ENCODE measurements at places on chromosomes 16 and 17.
A peak's percentile ranks its signal among the peaks of the same experiment; 100 is the strongest.

- no peak for DNase-seq
These were observed 244.2 kb downstream of the SNX29 start for GRCh38 chr16:12220766-12221165.

DNA sequence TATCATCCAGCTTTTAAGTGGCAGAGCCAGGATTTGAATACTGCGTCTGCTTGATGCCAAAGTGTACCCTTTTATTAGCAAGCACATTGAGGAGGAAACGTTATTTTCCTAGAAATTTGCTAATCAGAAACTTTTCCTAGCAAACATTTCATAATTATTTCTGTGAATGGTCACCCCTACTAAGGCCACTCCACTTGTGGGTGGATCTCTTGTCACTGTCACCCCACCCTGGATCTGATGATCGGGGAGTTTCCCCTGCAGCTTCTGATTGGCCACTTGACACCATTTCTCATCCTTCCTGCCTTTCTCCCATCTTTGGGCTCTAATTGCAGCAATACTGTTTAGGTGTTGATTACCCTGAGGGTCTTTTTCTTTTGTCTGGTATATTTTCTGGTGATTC lies 35.9 kb downstream of the GPRC5B start:
- no peak for DNase-seq

- DNase-seq = no peak
These were observed 46.5 kb downstream of the TEX2 start for GRCh38 chr17:64216338-64217248.

DNA sequence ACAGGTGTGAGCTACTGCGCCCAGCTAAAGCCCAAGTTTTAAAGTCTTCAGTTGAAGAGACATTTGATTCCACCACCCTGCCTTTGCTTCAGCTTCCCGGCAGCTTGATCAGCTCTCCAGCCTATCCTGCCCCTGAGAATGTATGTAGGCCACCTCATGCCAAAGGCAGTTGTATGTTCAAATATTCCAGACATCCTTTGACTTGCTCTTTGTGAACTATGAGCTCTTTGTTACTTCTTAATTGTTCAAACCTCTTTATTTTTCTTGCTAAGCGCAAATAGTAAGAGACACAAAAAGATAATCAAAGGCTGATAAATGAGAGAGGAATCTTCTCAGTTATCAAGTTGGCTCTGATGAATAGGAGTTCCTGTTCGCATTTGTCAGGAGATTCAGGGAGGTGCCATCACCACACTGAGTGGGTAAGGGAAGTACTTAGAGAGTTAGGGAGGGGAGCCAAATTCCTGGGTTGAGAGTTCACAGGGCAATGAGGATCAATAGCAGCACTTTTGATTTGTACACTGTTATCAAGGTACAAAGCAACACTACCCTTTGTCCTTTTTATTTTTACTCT lies 32.0 kb upstream of the SUPT4H1 start:
- no peak for DNase-seq

- DNase-seq = no peak
These were observed 10.1 kb upstream of the SLC25A39 start for GRCh38 chr17:44334727-44335126.

GRCh38 chr16:75854152-75854551 lies 127.9 kb upstream of the CPHXL start:
- DNase-seq = no peak

- DNase-seq = no peak
These were observed 292.8 kb downstream of the SEC14L1 start for GRCh38 chr17:77433385-77434135.

DNA sequence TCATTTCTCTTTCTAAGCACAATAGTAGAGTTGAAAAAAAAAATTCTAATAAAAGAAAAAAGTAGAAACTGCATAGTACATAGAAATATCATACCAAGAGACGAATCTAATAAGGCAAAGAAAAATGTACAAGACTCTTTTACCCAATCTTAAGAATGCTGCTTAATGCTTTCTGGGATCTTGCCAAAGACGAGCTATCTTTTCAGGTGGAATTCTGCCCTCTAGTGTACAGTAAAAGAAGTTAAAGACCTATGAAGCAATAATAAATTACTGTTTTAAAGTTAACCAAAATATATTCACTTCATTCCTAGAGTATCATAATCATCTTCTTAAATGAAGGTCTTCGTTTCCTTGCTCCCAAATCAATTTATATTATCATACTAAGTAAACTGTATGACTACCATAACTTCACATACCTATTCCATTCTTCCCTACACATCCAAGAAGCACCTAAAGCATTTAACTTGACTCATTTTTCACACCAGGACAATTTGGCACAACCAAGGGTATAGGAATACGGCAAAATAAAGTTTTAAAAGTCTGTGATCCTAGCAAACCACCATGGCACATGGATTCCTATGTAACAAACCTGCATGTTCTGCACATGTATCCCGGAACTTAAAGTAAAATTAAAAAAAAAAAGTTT lies 47.7 kb downstream of the CFDP1 start:
- DNase-seq = no peak

- no peak for DNase-seq
These were observed 1.6 kb downstream of the TMEM114 start for GRCh38 chr16:8588682-8589056.

DNA sequence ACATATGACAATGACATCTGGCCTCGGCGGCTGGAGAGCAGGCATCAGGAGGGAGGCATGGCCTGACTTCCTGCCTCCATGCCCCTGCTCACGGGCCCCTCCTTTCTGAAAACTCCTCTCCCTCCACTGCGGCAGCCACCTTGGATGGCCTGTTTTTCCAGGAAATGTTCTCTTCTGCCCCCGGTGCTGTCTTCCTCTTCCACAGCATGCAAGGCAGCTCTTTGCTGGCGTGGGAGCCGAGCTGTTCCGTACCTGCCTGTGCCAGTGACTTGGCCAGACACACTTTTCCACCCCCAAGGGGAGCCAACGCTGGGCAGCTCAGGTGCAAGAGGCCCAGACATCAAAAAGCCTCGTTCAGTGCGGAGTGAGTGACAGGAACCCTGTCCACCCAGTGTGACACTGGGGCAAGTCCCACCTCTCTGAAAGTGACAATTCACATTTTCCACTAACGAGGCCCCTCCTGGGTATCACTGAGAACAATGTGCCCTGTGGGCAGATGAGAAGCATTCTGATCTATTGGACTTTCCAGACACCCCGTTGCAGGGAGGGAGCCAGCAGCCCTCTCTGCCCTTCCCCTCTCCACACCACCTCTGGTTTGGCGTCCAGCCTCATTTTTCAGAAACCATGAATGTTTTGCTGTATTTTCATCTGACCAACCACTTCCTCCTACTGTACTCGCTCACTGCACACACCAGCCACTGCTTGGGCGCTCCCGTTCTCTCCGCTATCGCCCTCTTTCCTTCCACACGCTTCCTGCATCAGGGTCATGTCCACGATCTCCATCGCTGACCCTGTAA lies 31.2 kb downstream of the NSMCE1 start:
- peak; percentile 82 for DNase-seq

DNA sequence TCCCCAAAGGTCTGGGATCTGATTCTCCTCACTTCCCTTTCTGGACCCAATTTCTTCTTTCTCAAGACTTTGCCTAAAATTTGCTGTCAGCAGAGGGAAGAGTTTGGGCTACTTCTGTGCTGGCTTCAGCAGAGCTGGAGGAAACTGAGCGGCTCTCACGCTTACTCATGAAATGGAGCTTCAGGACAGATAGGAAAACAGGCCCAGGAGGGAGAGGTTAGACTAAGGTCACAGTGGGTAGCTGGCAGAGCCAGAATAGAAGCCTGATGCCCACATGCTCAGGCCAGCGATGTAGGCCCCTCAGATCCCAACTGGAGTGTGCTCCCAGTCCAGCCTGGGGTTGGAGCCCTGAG lies 593 bp downstream of the SLC38A7 start:
- no peak for DNase-seq

DNA sequence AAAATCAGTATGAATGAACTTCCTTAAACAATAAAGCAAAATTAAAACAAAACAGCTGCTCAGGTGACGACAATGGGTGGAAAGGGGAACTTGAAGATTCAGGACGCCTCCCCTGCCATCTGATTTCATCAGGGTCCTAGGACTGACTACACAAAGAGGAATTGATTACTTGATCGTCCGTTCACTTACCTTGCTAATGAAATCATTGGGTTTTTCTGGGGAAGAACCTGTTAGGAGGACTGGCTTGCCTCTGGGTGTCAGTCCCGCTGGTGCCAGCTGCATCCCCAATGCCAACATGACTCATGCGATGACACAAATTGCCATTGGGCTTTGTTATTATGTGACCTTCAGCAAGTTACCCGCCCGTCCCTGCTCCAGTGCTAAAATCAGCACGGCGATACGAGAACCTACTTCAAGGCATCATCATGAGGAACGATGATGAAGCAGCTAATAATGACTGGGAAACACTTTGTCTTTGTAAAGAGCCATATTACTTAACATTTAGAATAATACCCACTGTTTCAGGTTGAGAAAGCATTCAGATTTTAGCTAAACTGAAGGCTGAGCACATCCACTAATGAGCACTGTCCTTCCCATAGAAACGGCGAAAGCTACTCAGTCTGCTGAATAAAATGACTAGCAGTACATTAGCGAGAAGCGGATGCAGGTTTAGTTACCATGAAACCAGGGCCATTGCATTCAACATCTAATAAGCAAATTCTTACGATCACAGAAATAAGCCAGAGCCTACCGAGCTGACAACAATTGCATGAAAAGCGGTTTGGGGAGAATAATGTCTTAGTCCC lies 139.4 kb downstream of the ZFHX3 start:
- no peak for DNase-seq

DNA sequence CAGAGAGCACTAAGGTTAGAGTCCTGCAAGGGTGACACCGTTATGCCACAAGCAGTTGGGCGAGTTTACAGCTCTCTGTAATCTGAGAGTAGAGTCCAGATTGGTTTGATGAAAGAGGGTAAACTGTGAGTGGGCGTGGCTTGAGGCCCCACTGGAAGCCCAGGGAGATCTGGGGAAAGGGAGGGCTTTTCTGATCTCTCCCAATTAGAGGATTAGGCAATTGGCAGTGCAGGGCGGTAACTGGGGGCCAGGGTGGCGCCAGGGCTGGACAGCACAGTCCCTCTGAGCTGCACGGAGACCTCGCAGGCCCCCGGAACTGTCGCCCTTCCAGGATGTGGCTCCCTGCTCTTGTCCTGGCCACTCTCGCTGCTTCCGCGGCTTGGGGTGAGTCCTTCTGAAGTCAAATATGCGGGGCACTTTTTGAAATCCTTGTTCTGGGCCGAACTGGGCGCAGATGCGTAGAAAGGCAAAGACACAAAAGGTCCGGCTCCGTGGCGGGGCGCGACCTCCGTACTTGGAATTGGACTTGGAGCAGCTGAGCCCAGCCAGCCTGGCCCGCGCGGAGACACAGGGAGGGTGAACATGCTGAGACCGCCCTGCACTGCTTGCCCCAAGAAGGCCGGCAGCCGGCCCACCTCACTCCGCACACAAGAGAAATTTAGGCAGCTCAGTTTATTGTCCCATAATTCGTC lies 72.4 kb downstream of the CES1 start:
- no peak for DNase-seq

- no peak for DNase-seq
These were observed 208.4 kb upstream of the IRX5 start for GRCh38 chr16:54722210-54722676.

DNA sequence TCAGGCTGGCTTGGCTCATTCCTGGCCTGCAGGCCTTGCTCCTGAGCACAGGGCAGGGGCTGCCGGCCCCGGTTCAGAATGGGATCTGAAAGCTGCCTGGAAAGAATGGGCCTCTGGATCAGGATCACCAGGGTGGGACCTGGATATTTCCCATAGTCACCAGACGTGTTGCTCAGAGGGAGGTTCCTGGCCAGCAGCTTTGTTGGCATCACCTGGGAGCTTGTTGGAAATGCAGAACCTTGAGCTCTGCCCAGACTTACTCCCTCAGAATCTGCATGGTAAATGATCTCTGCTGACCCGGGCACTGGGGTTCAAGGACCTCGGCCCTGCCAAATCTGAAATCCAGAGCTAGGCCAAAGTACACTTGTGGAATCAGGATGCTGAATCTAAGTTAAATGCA lies 29.5 kb upstream of the MED9 start:
- no peak for DNase-seq

DNA sequence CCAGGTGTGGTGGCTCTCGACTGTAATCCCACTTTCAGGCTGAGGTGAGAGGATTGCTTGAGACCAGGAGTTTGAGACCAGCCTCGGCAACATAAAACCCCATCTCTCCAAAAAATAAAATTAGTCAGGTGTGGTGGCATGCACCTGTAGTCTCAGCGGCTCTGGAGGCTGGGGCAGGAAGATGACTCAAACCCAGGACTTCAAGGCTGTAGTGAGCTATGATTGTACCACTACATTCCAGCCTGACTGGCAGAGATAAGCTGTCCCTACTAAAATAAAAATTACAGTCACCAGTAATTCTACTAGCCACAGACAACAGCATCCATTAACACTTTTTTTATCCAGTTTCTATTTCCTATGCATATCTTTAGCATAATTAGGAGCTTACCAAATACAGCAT lies 176.3 kb downstream of the CPPED1 start:
- no peak for DNase-seq

DNA sequence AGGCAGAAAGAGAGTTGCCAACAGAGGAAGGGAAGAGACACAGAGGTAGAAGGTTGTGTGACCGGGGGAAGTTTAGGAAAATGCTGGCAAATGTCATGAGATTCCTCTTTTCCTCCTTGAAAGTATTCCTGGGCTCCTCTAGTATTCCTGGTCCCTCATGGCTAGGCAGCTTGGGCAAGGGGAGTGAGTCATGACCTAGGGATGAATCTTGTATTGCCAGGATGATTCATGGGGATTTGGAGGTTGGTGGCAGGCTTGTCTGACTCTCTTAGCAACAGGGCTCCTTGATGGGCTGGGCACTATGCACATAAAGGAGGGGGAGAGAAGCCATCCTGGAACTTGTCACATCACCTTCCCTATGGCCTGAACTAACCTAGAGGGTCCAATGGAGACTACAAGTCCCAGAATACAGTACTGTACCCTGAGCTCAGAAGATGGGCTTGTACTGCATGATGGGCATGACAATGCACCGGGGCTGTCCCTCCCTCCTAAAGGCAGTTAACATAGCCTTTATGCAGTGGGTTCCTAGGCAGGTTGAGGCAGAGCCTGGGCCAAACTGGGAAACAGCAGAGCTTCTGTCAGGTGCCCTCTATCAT lies 2.1 kb upstream of the SEZ6 start:
- no peak for DNase-seq

GRCh38 chr16:12546918-12547607 lies 256.6 kb downstream of the CPPED1 start:
- no peak for DNase-seq

DNA sequence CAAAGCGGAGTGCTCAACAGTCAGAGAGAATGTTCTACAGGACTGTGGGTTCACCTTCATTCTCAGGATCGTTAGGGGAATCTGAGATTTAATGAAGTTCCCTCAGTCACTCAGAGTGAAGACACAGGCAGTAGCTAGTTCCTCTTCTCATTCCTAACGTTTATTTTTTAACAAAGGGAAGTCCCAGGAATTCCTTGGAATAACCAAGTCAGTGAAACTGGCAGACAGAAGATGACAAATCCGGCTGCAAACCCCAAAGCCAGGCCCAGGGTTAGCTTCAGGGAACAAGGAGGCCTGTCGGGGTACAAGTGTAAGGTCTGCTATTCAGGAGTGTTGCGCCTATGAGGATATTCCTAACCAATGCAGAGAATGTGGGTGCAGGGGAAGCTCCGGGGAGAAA lies 42.0 kb downstream of the COTL1 start:
- DNase-seq = no peak
